Panc1 (cell line): ENCODE measurements at places on chromosomes 5 and 9.

DNA sequence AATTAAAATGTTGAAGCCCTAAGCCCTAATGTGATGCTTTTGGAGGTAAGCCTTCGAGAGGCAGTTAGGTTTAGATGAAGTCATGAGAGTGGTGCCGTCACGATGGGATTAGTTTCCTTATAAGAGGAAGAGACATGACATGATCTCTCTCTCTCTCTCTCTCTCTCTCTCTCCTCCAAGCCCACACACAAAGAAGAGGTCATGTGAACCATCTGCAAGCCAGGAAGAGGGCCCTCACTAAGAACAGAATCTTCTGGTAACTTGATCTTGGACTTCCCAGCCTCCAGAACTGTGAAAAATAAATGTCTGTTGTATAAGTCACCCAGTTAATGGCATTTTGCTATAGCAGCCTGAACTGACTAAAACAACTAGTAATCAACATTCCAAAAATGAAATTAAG lies 175.5 kb downstream of the GNA14 start:
- no peak for DNase-seq

DNA sequence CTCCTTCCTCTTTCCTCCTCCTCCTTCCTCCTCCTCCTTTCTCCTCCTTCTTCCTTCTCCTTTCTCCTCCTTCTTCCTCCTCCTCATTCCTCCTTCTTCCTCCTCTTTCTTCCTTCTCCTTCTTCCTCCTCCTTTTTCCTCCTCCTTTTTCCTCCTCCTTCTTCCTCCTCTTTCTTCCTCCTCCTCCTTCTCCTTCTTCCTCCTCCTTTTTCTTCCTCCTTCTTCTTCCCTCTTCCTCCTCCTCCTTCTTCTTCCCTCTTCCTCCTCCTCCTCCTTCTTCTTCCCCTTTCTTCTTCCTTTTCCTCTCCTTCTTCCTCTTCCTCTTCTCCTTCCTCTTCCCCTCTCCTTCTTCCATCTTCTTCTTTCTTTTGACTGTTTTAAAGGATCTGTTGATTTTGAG lies 538.8 kb downstream of the TMEM38B start:
- no peak for DNase-seq

- DNase-seq = no peak
Observed at GRCh38 chr9:76004526-76004925, 114.1 kb downstream of the PCSK5 start.

- DNase-seq = no peak
Observed at GRCh38 chr9:82891321-82891720, 171.6 kb downstream of the RASEF start.

DNA sequence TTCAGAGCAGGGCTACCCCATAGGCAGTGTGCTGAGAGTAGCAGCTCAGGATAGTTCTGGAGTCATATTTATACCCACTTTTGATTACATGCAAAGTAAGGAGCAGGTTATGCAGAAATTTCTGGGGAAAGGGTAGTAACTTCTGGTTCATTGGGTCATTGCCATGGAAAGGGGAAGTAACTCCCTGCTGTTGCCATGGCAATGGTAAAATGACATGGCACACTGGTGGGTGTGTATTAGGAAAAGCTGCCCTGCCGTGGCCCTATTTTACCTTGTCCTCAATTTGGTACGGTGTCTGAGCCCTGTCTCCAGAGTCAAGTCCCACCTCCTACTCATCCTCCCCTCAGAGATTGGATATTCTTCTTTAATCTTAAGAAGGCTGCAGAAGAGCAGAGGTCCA lies 526.7 kb upstream of the TYRP1 start:
- no peak for DNase-seq

DNA sequence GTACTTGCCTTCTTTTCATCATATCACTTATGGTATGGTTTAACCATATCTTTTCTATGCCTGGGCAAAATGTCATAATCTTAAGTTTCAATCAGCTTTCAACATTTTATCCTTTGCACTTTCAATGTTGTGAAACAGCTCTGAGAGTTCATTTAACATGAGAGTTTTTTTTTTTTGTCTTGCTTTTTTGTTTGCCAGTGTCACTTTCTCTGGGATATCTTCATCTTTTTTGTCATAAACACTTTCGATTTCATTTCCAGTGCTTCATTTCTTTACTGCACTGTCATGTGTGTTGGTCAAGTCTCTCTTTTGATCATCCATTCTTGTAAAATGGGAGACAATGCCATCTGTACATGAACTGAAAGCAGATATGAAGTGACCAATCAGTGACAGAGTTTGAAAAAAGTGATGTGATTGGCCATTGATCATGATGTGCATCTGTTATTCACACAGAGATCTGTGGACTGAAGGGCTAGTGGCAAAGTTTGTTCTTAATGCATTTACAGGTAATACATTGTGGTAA lies 7.5 kb upstream of the POU5F2 start:
- no peak for DNase-seq

- DNase-seq = no peak
Observed at GRCh38 chr9:87793292-87793691, 67.4 kb downstream of the CTSL start.

- no peak for DNase-seq
Observed at GRCh38 chr5:64800926-64801325, 32.2 kb downstream of the CWC27 start.

DNA sequence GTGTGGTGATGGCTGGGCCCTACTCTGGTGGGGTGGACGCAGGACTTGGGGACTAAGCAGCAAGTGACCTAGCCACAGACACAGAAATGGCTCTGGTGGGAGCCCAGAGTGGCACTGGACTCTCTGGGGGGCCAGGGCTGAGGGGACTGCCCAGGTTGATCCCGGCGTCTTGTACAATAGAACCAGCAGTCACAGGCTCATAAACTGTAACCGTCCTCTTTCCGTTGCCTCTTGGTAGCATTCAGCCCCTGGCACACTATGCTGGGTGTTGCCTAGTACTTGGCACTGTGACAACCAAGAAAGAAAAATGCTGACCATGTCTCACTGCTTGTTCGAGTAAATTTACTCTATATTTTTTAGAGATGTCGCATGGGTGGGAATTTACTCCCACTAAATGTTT lies 80.5 kb downstream of the DAB2IP start:
- no peak for DNase-seq

DNA sequence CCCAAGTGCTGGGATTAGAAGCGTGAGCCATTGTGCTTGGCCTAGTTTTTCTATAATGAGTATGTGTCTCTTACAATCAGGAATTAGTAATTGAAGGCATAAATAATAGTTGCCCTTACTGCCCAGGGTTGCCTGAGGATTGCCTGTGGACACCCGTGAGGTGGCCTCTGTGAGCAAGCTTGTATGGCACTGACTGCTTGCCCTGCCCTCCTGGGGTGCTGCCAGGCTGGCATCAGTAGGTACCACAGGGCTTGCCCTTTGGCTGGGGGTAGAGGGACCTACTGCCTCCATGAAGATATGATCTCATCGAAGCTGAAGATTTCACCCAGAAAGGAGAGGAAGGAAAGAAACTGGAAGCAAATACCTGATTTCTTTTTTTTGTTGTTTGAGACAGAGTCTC lies 23.8 kb upstream of the PHF19 start:
- no peak for DNase-seq

DNA sequence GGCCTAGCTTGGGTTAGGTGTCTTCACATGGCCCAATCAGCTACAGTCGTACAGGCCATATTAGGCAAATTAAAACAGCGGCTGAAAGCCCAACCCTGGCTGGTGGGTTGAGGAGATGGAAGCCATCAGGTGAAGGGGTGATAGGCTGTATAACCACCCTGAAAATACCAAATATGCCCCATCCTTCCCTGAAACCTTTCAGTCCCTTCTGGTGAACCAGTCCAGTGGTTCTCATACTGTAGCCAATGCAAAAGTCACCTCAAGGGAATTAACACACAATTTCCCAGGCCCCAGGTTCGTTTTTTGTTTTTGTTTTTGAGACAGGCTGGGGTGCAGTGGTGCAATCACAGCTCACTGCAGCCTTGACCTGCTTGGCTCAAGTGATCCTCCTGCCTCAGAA lies 19.8 kb upstream of the KCNV2 start:
- no peak for DNase-seq

GRCh38 chr5:51039424-51040329 lies 343.6 kb upstream of the ISL1 start:
- no peak for DNase-seq

DNA sequence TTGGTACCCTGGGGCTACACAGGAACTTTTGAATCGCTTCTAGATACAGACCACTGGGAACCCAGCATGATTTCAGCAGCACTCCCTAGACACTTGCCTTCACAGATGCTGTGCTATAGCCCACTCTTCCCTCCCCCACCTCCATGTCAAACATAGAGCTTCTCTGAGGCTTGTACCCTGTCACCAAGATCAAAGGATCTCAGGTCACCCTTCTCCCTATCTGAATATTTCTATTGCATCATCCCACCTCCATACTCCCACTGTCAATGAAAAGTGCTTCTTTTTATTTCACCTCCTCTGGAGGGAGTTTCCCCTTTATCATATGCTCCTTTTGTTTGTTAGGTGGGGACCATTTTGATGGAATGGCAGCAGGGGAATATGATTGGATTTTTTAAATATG lies 29.2 kb upstream of the PHF24 start:
- DNase-seq = no peak

DNA sequence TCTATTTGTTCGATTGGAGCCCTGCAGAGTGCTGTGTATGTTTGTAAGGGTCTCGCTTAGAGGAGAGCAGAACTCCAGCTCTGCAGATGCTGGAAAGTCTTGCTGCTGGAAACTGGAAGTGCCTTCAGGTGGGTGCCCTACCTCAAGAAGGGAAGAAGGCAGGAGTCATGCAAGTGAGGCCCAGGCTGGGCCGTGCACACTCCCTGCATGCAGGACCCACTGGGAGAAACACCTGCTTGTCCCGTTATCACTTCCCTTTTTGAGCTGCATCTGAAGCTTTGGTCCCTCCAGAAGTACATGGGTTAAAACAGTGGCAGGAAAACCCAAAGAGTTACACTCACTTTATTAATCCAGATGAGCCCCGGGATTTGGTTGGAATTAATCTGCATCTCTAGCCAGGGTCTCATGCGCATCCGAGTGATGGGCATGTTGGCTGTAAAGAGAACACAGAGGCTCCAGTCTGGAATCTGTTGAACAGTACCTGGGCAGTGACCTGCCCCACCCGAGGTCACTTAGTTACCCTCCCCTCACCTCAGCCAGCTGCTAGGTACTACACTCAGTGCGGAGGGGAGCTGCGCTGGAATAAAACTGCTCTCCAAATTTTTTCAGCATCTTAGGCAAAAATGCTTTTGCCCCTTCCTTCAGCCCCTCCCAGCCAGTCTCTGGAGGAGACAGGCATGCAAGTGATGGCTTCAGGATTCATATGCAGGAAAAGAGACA lies 1.4 kb downstream of the IRF1 start:
- no peak for DNase-seq

- DNase-seq = no peak
Observed at GRCh38 chr9:69377291-69377690, 52.3 kb downstream of the ENTREP1 start.

GRCh38 chr9:68500457-68501381 lies 40.0 kb downstream of the TMEM252 start:
- DNase-seq = peak; percentile 43

- no peak for DNase-seq
Observed at GRCh38 chr5:44568519-44568918, 179.3 kb upstream of the FGF10 start.

DNA sequence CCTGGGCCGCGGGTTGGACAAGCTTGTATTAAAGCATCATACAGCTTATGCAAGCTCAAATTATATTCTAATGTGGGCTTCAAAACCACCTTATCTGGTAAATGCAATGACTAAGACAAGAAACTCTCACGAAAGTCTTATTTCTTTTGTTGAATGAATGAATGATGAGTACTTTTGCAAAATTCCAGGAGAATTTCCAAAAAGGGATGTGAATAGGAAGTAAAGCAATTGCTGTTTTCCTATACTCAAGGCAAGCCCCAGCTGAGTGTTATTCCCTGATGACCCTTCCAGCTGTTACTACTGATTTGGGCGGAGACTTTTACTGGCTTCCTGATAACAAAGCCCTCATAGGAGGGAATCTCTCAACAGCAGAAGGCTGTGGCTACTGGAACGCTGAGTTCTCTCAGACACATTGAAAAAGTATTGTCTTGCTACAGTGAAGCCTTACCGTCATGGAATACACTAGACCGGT lies 162.8 kb downstream of the SREK1 start:
- DNase-seq = no peak

DNA sequence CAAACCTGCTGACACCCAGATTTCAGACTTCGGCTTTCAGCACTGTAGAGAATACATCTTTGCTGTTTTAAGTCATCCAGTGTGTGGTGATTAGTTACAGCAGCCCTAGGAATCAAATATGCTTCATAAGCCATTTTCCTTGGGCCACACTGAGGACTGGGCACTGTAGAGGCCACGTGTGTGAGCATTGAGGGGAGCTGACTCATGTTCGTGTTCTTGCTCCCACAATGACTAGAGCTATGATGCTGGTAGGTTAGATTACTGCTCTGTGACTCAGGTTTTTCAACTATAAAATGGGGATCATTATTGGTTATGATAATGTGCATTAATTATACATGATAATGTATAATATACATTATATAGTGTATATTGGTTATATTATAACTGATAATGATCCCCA lies 96.5 kb upstream of the PALM2AKAP2 start:
- no peak for DNase-seq

DNA sequence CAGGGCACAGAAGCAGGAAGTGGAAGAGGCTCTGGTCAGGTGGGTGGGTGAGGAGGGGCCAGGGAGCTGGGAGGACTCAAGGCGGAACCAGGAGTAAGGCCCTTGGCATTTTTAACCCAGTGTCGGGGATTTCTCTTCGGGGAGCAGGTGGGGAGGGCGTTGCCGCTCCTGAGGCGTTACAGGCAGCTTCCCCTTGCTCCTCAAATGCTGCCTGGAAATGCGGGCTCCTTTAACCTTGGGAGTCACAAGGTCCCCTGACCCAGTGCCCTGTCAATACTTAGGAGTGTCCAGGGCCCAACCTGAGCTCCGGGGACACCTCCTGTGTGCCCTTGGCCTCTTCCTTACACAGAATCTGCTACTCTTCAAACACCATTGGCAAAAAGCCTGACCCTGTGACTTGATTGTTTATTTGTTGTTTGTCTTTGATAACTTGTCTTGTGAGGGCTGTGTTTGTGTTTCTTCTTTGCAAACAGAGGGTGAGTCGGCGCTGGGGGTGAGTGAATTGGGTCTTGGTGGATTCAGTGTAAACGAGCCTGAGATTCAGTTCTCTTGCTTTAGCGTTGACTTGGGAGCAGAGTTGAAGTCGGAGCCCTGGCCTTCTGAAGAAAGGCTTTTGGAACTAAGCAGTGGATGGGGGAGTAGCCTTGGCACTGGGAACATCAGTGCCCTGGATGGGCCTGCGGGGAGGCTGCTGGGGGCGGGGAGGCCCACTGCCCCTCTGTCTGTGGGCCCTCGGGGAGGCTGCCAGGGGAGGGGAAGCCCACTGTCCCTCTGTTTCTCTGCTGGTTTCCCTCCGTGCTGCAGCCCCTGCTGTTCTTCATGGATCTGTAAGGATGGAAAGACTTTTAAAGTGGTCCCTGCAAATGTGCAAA lies 300.7 kb upstream of the IRX4 start:
- DNase-seq = no peak
